ENCODE measurements at places on chromosomes 13 and 19.

DNA sequence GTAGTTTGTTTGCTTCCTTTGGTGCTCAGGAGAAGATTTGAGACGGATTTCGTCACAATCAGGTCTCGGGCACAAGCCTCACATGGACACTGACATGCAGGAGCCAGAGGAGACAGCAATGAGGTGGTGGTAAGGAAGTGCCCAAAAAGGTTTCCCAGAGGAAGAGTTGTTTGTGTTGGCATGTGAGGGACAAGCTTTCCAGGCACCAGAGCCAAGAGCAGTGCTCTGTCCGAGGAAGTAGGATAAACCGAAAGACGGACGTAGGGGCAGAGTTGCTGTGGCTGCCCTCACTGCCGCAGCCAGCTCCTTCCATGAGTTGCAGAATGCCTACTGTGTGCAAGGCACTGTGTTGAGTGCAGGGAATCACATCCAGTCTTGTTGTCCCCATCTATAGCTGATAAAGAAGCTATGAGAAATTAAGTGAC is 27.7 kb downstream of the SAE1 start:
- DNase-seq, result no peak

GRCh38 chr13:41193469-41193868 is 900 bp downstream of the KBTBD7 start:
- no peak for DNase-seq

DNA sequence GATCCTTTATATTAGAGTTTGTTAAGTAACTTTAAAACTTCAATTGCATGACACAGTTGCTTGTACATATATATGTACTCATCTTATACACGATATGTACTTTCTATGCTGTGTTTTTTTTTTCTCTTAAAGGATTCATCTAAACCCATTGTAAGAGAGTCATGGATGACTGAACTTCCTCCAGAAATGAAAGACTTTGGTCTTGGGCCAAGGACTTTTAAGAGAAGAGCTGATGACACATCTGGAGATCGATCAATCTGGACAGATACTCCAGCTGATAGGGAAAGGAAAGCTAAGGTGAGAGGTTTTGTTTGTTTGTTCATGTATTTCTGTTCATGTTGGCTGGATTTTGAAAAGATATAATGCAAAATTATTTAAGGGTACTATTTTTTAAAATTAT is 26.0 kb downstream of the GPALPP1 start:
- DNase-seq, result no peak

- no peak for DNase-seq
These were observed 1181.9 kb downstream of the OLFM4 start for GRCh38 chr13:54210397-54211049.

- no peak for DNase-seq
These were observed 44.8 kb downstream of the RBM26 start for GRCh38 chr13:79361299-79361698.

- no peak for DNase-seq
These were observed 2650.8 kb downstream of the PCDH9 start for GRCh38 chr13:64579331-64579730.

GRCh38 chr13:36248700-36249099 is 34.3 kb upstream of the SOHLH2 start:
- no peak for DNase-seq

DNA sequence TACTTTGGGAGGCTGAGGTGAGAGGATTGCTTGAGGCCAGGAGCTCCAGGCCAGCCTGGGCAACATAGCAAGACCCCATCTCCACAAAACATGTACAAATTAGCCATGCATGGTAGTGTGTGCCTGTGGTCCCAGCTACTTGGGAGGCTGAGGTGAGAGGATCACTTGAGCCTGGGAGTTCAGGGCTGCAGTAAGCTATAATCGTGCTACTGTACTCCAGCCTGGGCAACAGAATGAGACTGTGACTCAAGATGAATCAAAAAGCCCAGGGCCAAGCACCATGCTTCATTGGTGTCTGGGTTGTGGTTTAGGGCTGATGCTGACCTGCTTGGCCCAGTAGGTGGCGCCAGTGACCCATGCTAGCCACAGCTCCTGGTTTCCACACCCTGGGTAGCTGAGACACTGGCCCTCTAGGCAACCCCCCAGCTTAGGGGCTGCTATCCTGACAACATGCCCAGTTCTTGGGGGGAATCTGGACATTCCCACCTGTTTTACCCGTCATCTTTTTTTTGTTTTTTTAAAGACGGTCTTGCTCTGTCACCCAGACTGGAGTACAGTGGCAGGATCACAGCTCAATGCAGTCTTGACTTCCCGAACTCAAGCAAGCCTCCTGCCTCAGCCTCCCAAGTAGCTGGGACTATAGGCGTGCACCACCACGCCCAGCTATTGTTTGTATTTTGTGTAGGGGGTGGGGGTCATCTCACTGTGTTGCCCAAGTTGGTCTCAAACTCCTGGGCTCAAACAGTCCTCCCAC is 5.5 kb downstream of the CCDC124 start:
- DNase-seq, result peak; percentile 72

DNA sequence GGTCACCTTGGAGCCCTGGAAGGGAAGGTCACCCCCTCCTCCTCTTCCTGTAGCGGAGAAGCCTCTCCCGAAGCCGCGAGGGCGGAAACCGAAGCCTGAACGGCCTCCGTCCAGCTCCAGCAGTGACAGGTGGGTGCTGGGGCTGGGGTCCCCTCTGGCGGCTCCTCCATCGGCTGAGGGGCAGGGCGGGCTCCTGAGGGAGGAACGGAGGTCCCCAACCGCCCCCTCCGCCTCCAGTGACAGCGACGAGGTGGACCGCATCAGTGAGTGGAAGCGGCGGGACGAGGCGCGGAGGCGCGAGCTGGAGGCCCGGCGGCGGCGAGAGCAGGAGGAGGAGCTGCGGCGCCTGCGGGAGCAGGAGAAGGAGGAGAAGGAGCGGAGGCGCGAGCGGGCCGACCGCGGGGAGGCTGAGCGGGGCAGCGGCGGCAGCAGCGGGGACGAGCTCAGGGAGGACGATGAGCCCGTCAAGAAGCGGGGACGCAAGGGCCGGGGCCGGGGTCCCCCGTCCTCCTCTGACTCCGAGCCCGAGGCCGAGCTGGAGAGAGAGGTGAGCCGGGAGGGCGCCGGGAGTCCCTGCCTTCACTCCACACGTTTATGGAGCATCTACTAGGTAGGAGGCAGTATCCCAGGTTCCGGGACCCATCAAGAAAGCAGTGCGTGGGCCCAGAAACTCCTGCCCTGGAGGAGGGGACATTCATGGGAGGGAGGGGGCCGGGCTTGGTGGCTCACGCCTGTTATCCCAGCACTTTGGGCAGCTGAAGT is 22.0 kb downstream of the HDGFL2 start:
- no peak for DNase-seq

DNA sequence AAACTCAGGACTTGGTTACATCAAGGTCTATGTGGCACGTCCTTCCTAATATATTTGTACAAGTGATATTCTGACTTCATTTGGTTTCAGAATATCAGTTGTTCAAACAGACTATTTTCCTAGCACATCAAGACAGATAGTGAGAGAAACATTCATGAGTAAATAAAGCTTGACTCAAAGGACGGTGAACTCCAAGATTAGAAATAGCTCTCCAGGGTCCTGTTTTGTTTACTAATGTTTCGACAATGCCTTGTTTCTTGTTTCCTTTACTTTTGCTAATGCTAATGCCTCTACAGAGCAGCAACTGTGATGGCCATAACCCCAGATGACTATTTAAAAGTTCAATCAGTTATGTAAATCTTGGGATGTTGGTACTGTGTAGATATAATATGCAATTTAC is 313.9 kb downstream of the KLF12 start:
- no peak for DNase-seq

GRCh38 chr19:610071-610800 is 20.6 kb downstream of the HCN2 start:
- DNase-seq, result no peak

- no peak for DNase-seq
These were observed 189.8 kb downstream of the KCTD12 start for GRCh38 chr13:76696370-76696769.

DNA sequence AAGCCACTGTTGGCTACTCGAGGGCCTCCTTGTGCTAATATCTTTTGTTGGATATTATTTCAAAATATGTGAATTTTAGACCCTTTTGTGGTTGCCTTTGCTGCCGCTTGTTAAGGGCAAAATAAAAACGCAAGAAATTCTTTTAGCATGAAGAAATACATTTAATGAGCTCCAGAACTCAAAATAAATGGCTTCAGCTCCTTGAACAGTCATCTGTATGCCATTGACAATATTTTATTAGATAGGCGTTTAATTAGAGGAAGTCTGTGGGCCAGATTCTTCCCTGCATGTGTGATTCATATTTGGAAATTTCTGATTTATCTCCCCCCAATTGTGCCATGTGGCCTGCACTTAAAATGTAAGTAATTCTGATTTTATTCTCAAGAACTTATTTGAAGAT is 177.2 kb downstream of the STK24 start:
- no peak for DNase-seq

DNA sequence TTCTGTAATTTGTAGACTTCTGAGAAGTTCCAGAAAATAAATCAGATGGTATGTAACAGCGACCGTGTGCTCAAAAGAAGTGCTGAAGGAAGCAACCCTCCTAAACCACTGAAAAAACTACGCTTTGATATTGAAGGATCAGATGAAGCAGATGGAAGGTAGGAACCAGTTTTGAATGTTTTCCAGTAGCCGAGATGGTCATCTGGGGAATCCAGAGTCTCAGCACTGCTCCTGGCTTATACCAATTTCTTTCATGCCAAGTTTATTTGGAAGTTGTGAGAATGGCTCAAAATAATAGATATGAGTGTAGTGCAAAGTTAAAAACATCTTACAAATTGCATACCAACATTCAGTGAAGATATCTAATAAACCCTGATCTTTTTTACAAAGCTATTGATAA is 56.2 kb downstream of the RCBTB2 start:
- no peak for DNase-seq

DNA sequence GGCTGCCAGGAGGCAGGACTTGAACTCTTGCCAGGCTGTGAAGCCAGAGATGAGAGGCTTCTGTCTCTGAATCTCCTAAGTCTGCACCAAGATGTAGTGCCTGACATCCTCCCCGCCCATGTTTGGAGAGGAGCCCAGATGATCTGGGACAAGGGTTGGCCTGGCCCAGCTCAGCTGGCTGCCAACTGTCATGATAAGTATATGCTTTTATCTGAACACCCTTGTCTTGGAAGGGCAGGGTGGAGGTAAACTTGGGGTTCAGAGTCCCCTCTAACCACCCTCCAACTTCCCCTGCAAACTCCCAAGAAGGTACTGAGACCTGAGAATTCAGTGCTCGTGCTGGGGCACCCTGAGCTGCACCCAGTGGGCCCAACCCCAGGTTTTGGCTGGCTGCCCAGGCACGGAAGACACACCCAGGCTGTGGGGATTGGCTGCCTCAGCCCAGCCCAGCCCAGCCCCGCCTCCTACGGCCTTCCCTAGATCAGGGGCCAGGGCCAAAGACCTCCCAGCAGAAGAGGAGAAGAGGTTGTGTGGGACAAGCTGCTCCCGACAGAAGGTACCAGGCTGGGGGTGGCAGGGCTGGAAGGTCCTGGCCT is at the start of gene CYP4F12:
CYP4F12 (plus strand) TSS at position 508 of the 596 bp plus-strand sequence. CDS start 443 bp downstream, outside the sequence.
- peak; percentile 4 for DNase-seq

- no peak for DNase-seq
These were observed 93.2 kb downstream of the TEX29 start for GRCh38 chr13:111413407-111414187.

GRCh38 chr19:35115177-35115951 is at the start of gene FXYD3:
Gene FXYD3 (plus strand): TSS chr19:35115823. CDS start chr19:35119377, 3,554 bp downstream.
- DNase-seq, result no peak

GRCh38 chr13:44050450-44051063 is 170.9 kb downstream of the LACC1 start:
- DNase-seq, result no peak

DNA sequence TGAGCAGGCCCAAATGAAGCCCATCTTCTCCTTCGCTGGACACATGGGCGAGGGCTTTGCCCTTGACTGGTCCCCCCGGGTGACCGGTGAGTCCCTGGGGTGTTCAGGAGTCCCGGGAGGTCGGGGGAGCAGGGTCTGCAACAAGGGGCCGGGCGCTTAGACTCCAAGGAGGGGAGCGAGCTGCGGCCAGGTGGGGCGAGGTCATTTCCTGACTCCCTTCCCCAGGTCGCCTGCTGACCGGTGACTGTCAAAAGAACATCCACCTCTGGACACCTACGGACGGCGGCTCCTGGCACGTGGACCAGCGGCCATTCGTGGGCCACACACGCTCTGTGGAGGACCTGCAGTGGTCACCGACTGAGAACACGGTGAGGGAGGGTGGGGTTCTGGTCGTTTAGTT is 4.7 kb downstream of the GRWD1 start:
- DNase-seq, result no peak

GRCh38 chr13:112588490-112589297 is 741 bp upstream of the TUBGCP3 start:
- no peak for DNase-seq

GRCh38 chr19:42255766-42256745 is 1.1 kb upstream of the ERF start:
- no peak for DNase-seq

DNA sequence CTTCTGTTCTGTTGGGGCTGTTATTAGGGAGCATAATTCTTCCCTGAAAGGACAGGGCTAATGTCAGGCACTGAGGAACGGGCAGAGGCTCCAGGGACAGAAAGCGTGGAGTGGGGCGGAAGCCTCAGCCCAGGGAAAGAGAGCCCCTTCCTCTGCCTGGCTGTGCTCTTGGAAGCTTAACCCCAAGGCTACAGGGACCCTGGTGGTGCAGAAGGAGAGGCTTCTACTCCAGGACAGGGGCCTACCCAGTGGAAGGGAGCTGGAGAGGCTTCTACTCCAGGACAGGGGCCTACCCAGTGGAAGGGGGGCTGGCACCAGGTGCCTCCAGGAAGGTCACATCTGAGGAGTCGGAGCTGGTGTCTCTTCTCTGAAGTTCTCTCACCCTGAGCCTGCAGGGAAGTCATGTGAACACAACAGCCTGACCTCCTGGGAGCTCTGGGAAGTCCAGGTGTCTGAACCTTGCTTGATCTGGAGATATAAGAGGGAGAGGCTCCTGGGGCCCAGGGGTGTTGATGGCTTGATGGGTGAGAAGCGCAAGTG is 159.5 kb upstream of the SOX1 start:
- DNase-seq, result peak; percentile 6

- no peak for DNase-seq
These were observed 15.0 kb downstream of the NFIX start for GRCh38 chr19:13010038-13010991.

GRCh38 chr13:75139291-75139690 is 342.7 kb downstream of the TBC1D4 start:
- DNase-seq, result no peak

GRCh38 chr19:32743021-32743420 is 23.5 kb downstream of the TDRD12 start:
- no peak for DNase-seq

DNA sequence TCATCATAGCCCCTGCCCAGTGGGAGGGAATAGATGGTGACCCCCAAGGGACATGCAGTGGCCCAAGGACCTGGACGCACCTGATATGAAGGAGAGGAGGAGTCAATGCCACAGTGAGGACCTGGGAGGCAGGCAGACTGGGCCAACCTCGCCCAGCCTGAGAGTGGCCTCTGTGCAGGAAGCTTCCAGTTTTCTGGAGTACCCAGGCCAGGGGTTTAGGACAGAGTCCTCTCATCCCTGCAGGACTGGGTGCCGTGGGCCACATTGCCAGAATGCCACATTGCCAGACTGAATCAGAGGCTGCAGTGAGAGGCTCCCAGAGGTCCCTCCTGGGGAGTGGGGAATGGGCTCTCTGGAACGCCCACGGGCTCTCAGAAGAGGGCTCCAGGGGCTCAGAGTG is 82.9 kb upstream of the VSTM2B start:
- DNase-seq, result no peak

- no peak for DNase-seq
These were observed 163.7 kb downstream of the KLF12 start for GRCh38 chr13:73970421-73971055.

Measured in naive thymus-derived CD4-positive, alpha-beta T cell (primary cell).